ENCODE measurements at places on chromosomes 7 and 10. TPM values are rescaled to one million over a fixed set of nuclear protein-coding genes. Genes with fewer than 3 reads are reported as not detected.

The CYP2C19 gene
- polyA plus RNA-seq, result 0.35 TPM

The TMEM270 gene
- polyA plus RNA-seq, result not detected

The BZW2 gene
- polyA plus RNA-seq, result 32.9 TPM

The ARHGAP22 gene
- 1.2 TPM for polyA plus RNA-seq

The PRSS37 gene
- polyA plus RNA-seq, result not detected

The STAG3 gene
- 0.25 TPM for polyA plus RNA-seq

The IGFBP3 gene
- 13.0 TPM for polyA plus RNA-seq

The NDUFB8 gene
- polyA plus RNA-seq, result 317 TPM

The TMEM229A gene
- polyA plus RNA-seq, result not detected

The USP6NL gene
- polyA plus RNA-seq, result 28.3 TPM

All from esophagus (tissue), 2 donors.